ENCODE measurements at places on chromosomes 1 and 21.
A peak's percentile ranks its signal among the peaks of the same experiment; 100 is the strongest.

- H3K4me3 ChIP-seq = no peak overlapping the region
- H3K27me3 ChIP-seq = peaks cover 28% of the 10 kb centered on the region
- no peaks in the 10 kb centered on the region for H3K4me1 ChIP-seq
- H3K27ac ChIP-seq = no peak overlapping the region
These were observed 38.5 kb upstream of the EFCAB14 start for GRCh38 chr1:46757247-46757955.

DNA sequence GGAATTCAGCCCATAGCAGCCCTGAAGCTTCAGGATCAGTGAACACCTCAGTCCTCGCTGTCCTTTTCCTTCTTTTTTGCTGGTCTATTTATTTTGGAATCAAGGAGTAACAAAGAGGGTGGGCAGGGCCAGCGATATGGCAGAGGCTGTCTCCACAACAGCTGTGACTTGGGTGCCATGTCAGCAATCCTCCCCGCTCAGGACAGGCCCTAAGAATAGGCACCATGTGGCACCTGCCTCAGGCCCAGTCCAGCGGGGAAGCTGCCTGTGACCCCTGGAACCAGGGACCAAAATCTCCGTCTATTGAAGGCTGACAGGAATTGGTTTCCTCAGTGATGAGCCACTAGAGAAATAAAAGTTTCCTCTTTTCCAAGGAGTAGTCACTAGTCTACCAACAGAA lies 58.6 kb upstream of the TNR start:
- H3K36me3 ChIP-seq = no peaks in the 10 kb centered on the region
- no peak overlapping the region for H3K27ac ChIP-seq
- DNase-seq = no peak
- no peak overlapping the region for H3K4me3 ChIP-seq
- H3K27me3 ChIP-seq = peaks cover 2% of the 10 kb centered on the region

DNA sequence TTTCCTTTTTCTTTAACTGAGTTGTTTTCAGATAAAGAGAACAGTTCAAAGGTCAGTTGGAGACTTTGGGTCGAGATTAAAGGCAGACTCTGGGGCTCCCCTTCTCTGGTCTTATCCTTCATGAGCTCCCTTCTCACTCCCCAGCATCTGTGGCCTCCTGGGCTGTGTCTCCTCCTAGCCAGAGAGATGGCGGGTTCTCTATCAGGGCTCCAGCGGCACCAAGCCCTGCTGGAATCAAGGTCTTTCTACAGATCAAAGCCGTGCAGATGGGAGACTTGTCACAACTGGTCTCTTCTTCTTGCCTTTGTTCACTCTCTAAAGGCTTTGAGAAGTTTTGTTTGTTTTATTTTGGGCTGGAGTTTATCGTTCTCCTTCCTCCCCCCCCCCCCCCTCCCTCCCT lies 373.7 kb upstream of the C1orf174 start:
- H3K4me1 ChIP-seq = no peaks in the 10 kb centered on the region
- DNase-seq = no peak
- no peaks in the 10 kb centered on the region for H3K36me3 ChIP-seq
- no peak overlapping the region for H3K4me3 ChIP-seq
- H3K27ac ChIP-seq = no peak overlapping the region

- peaks cover 24% of the 10 kb centered on the region for H3K27me3 ChIP-seq
- H3K4me3 ChIP-seq = no peak overlapping the region
- H3K27ac ChIP-seq = no peak overlapping the region
- DNase-seq = no peak
- no peaks in the 10 kb centered on the region for H3K36me3 ChIP-seq
These were observed 25.0 kb upstream of the POU3F1 start for GRCh38 chr1:38071312-38072256.

DNA sequence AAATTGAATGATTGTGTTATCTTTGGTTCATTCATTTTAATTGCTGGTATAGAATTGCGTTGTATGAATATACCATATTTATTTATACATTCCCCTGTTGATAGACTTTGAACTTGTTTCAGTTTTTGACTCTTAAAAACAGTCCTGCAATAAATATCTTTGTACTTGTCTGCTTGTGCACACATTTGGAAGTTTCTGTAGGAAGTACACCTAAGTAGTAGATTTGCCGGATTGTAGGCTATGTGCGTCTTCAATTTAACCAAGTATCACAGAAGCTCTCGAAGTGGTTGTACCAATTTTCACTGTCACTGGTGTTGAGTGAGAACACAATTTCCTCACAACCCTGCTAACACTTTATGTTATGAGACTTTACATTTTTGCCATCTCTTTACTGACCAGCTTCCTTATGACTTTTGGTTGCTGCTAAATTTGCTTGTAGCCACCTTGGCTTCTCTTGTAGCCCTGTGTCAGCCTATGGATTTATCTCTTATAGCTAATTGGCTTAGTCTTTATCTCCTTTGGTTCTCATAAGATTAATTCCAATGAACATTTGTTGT lies 2.2 kb downstream of the TTC3 start:
- no peak for DNase-seq
- H3K27ac ChIP-seq = no peak overlapping the region
- peaks cover 43% of the 10 kb centered on the region for H3K4me1 ChIP-seq
- H3K4me3 ChIP-seq = peak overlapping the region; percentile 37
- peaks cover 13% of the 10 kb centered on the region for H3K36me3 ChIP-seq

- no peak overlapping the region for H3K27ac ChIP-seq
- peaks cover 44% of the 10 kb centered on the region for H3K4me1 ChIP-seq
- H3K4me3 ChIP-seq = no peak overlapping the region
These were observed 33.7 kb upstream of the NBL1 start for GRCh38 chr1:19610282-19610981.

GRCh38 chr1:162899422-162900146 lies 38.6 kb upstream of the CCDC190 start:
- no peaks in the 10 kb centered on the region for H3K4me1 ChIP-seq
- H3K4me3 ChIP-seq = no peak overlapping the region
- H3K27me3 ChIP-seq = peaks cover 4% of the 10 kb centered on the region
- H3K27ac ChIP-seq = no peak overlapping the region
- no peaks in the 10 kb centered on the region for H3K36me3 ChIP-seq

- H3K27ac ChIP-seq = peak overlapping the region; percentile 84
- H3K4me1 ChIP-seq = peaks cover 31% of the 10 kb centered on the region
- no peaks in the 10 kb centered on the region for H3K27me3 ChIP-seq
- peaks cover 48% of the 10 kb centered on the region for H3K36me3 ChIP-seq
- no peak overlapping the region for H3K4me3 ChIP-seq
These were observed 17.5 kb downstream of the LRRC41 start for GRCh38 chr1:46285730-46286477.

DNA sequence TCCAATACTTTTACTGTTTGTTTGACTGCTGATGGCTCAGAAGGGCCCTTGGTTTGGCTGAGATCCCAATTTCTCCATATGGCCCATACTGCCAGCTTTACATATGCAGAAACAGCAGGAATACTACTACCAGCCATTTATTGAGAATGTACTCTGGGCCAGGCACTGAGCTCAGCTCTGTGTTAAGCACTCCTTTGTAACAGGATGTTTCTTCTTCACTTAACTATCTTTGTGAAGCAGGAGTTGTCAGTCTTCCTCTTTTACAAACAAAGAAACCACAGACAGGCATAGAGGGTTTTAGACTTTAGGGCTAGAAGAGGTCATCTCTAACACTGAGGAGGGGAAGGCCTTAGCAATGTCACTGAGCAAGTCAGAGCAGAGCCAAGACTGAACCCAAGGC lies 8.3 kb downstream of the HMGCL start:
- peaks cover 14% of the 10 kb centered on the region for H3K36me3 ChIP-seq
- no peak overlapping the region for H3K4me3 ChIP-seq
- no peak for DNase-seq
- no peaks in the 10 kb centered on the region for H3K4me1 ChIP-seq
- no peak overlapping the region for H3K27ac ChIP-seq
- no peaks in the 10 kb centered on the region for H3K27me3 ChIP-seq

DNA sequence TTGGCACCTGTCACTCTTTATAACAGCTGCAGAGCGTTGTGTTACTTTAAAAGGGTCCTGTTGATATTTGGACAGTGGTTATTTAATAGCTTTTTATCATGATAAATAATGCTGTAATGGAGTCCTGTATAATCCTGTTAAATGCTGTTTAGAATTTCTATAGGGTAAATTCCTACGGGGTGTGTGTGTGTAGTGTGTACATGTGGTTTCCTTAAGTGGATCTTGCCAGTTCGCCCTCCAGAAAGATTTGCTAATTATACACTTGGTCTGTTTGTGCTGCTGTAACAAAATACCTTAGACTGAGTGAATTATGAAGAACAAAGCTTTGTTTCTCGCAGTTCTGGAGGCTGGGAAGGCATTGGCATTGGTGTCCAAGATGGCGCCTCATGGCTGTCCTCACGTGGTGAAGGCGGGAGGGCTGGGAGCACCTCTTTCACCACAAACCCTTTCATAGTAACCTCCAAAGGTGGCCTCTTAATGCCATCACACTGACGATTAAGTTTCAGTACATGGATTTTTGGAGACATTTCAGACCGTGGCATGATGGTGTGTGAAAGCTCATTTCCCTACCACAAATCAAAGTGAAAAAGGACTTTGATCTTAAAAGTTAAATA lies 11.2 kb downstream of the PRMT2 start:
- no peaks in the 10 kb centered on the region for H3K27me3 ChIP-seq
- peaks cover 86% of the 10 kb centered on the region for H3K36me3 ChIP-seq
- no peak for DNase-seq
- H3K27ac ChIP-seq = peak overlapping the region; percentile 19

- no peaks in the 10 kb centered on the region for H3K4me1 ChIP-seq
- H3K36me3 ChIP-seq = no peaks in the 10 kb centered on the region
- no peaks in the 10 kb centered on the region for H3K27me3 ChIP-seq
- no peak overlapping the region for H3K27ac ChIP-seq
- no peak overlapping the region for H3K4me3 ChIP-seq
- DNase-seq = no peak
These were observed 43.0 kb downstream of the NKAIN1 start for GRCh38 chr1:31196685-31197084.

GRCh38 chr1:178174539-178174938 lies 80.6 kb downstream of the RASAL2 start:
- no peak overlapping the region for H3K4me3 ChIP-seq
- no peak for DNase-seq
- no peaks in the 10 kb centered on the region for H3K36me3 ChIP-seq
- no peaks in the 10 kb centered on the region for H3K4me1 ChIP-seq

- no peak for DNase-seq
- no peaks in the 10 kb centered on the region for H3K27me3 ChIP-seq
- H3K36me3 ChIP-seq = no peaks in the 10 kb centered on the region
- no peak overlapping the region for H3K27ac ChIP-seq
- H3K4me3 ChIP-seq = no peak overlapping the region
These were observed 84.3 kb downstream of the UCK2 start for GRCh38 chr1:165911609-165912281.

GRCh38 chr1:244150071-244150470 lies 99.0 kb downstream of the ZBTB18 start:
- no peak for DNase-seq
- no peak overlapping the region for H3K27ac ChIP-seq

DNA sequence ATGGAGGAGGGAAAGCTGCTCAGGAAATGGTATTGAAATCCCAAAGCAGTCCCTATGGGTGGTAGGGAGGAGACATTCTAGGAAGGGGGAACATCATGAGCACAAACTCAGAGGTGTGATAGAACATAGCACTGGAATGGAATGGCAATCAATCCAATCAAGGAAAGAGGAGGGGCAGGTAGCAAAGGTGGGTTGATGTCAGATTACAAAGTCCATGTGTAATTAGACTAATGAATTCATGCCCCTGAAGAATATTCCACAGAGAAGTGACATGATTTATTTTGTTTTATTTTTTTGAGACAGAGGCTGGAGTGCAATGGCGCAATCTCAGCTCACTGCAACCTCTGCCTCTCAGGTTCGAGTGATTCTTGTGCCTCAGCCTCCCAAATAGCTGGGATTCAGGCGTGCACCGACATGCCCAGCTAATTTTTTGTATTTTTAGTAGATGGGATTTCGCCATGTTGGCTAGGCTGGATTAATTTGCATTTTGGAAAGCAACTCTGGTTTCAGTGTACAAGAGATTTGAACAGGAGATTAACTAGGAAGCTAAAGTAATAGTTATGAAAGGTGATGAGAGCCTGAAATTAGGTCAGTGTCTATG lies 36.1 kb downstream of the DEGS1 start:
- DNase-seq = no peak
- no peaks in the 10 kb centered on the region for H3K36me3 ChIP-seq
- peaks cover 2% of the 10 kb centered on the region for H3K4me1 ChIP-seq
- no peak overlapping the region for H3K27ac ChIP-seq

DNA sequence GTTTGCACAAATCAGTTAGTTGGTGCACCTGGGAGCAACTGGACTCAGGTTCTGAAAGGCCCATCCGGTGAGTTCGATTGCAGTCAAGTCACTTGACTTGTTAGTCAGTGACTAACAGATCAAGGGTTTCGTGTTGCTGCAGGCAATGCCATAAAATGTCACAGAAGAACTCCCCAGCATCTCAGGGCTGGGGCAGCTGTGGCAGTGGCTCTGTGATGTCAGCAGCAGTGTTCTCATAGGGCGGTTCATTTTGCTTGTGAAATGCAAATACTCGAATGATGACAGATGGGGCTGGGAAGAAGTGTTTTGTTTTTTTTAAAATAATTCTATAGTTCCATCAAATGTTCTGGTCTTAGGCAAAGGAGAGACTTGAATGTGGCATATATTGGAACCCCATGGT lies 287.8 kb downstream of the LMX1A start:
- no peaks in the 10 kb centered on the region for H3K4me1 ChIP-seq
- H3K36me3 ChIP-seq = no peaks in the 10 kb centered on the region
- H3K27me3 ChIP-seq = peaks cover 2% of the 10 kb centered on the region
- H3K4me3 ChIP-seq = no peak overlapping the region

DNA sequence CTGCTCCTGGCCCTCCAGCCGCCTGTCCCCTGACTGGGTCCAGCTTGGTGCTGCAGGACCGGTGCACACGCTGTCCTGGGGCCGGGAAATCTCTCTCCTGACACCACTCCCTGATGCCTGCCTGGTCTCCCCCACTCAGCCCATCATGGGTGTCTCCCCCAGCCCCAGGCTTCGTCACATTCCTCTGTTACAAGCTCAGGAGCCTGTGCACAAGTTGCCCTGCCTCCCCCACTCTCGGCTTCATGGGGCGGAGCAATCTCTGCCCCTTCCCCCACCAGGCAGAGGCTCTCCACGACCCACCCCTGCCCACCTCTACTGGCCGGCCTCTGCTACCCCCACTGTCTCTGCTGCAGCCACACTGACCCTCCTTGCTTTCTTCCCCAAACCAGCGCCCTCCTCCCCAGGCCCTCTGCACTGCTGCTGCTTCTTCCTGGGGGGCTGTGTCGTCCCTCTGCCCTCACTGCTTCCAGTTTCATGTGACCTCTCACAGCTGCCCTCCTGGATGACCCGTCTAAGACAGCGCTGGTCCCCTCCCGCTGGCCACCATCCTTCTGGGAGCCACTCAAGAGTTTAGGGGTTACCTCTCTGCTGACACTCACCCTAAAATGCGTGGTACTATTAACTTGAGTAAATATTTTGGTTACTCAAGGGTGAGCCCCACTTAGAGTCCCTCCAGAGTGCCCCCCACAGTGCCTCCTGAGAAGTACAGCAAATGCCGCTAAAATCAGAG lies 5.7 kb upstream of the RIPK4 start:
- H3K4me3 ChIP-seq = no peak overlapping the region
- no peak overlapping the region for H3K27ac ChIP-seq
- no peak for DNase-seq
- H3K36me3 ChIP-seq = no peaks in the 10 kb centered on the region
- H3K4me1 ChIP-seq = peaks cover 17% of the 10 kb centered on the region
